ENCODE measurements at places on chromosomes 12 and 14.

- DNase-seq: peak; percentile 71
Observed at GRCh38 chr14:78164226-78164853, 5.8 kb upstream of the NRXN3 start.

DNA sequence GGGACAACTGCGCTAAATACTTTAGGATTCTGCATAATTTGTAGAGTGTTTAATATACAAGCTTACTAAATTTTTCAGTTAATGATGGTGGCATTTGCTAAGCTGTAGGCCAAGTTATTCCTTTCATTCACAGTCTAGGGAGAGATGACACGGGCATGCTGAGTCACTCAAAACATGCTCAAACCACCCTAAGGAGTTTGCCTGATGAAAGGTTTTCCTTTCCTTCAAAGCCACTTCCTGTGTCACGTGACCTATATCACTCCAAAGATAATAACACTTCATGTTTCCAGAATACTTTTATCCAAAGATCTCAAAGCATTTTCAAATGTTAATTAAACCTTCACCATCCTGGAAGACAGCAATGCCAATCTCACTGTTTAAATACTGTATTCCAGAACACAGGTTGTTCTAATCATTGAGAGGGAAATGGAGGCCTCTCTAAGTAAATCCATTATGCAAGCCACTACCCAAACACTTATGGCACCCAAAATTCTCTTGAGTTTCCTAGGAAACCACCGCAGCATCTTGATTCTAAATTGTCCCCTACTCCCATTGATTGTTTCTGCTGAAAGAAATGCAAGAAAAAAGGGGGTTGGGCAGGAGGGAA, 207.0 kb upstream of the CDKN3 start:
- DNase-seq: no peak

- no peak for DNase-seq
Observed at GRCh38 chr12:108021141-108021540, 107.9 kb upstream of the WSCD2 start.

DNA sequence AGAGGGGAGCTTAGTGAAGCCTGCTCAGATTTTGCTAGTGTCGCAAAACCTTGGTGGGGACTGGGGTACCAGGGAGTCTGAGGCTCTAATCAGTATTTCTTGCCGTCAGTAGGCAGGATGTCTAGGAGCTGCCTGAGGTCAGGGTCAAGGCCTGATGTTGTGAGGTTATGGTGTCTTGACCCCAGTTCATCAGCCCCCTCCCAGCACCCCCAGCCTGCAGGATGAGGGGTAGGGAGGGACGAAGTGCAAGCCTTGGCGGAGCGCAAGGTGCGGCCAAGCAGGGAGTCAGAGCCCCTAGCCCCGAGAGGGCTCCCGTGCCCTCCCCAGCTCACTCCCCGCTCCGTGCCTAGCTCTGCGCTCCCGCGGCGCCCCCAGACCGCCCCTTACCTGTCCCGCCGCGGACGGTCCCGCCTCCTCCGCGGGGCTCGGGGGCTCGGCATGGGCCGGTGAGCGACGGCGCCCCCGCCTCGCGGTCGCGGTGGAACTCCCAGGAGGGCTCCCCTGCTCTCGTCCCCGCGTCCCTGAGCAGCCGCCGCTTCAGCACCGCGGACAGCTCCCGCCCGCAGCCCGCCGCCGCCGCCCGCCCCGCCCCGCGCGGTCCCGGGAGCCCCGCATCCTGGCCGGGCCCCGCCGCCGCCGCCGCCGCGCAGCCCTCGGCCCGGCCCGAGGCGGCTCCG, 347 bp downstream of the SYNDIG1L start:
- no peak for DNase-seq

DNA sequence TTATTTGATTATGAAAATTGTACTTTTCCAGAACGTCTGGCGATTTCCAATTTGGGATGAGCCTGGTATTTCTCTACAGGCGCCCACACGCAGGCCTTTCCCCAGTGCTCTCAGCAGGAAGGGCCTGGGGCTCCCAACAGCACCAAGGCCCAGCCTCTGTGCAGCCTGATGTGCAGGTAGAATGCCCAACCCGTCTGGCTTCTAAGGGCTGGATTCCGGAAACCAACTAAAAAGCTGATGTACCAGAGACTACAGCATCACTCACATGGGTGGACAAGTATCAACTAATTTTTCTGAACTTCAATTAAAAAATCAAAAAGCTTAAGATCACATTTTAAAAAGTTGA, 25.8 kb downstream of the CDC42BPB start:
- no peak for DNase-seq

DNA sequence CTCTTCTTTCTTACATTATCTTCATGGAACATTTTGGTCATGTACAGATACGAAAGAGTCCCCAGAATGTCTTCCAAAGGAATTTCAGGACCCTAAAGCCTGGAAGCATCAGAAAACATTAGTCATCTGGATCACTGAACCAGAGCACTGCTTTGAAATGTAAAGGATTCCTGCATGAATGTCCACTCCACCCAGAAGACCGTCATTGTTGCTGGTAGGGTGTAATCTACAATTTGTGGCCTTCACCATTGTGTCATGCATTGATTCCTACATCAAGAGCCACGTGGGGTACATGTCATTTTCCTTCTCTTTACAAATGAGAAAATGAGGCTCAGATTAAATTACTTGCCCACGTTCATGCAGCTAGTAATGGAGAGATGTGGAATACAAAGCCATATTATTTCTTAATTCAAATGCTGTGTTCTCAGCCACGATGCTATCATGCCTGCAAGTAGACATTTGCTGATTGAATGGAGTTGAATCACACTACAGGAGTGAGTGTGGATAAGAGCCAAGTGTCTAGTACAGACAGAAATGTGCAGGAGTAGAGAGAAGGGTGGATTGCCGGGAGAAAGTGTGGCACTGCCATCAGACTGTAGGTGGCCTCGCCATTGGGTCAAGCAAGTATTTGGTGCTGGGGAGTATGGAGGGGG, 231.2 kb downstream of the C12orf75 start:
- DNase-seq: no peak

GRCh38 chr12:115320967-115321366, 637.0 kb upstream of the TBX3 start:
- DNase-seq: no peak

- DNase-seq: no peak
Observed at GRCh38 chr14:38078393-38078792, 129.3 kb upstream of the SSTR1 start.

DNA sequence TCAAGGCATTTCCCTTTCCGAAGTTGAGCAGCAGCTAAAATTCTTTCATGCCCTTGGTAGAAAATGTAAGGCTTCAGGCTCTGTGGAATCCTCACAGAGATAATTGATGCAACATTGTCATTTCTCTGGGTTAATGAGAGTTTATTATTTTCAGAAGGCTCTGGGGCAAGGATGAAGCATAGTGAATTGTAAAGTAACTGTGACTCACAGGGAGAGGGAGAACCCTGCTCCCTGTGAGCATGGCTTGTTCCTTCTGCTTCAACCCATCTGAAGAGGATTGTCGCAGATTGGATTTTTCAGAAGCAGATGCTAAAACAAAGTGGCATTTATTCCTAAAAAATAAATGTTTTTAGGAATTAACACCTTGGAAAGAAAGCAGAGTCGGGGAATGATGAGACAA, 41.2 kb downstream of the APOBEC1 start:
- no peak for DNase-seq

DNA sequence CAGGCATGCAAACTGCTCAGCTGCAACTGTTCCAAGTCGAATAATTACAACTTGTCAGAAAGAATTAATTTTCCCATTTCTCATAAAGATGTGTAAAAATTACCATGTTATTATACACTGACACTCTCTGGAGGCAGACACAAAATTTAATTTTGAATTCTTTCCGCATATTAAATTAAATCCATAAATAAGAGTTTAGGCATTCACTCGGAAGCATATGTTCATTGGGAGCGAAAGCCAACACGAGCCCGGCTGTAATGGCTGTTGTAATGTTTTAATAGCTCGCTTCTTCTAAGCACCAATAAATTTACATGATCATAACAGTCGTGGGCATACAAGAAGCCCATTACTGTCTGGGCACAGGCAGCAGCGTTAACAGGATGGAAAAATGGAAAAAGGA, 189.6 kb upstream of the SOX5 start:
- peak; percentile 58 for DNase-seq

DNA sequence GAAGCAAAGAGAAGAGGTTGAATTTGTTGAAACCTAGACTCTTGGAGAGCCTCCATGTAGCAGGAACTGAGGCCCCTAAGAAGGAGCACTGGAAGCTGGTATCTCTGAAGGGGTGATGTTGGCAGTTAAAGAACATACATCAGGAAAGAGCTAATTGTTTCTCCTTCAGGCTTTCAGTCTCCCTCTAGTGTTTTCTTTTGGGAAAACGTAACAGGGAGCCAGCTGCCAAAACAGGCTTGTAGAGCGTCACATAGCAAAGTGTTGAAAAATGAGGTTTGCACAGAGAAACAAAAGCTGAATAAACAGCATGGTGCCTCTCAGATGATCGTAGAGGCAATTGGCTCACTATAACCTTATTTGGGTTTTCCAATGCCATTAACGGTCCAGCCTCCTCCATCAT, 46.9 kb upstream of the CAND1 start:
- peak; percentile 2 for DNase-seq

DNA sequence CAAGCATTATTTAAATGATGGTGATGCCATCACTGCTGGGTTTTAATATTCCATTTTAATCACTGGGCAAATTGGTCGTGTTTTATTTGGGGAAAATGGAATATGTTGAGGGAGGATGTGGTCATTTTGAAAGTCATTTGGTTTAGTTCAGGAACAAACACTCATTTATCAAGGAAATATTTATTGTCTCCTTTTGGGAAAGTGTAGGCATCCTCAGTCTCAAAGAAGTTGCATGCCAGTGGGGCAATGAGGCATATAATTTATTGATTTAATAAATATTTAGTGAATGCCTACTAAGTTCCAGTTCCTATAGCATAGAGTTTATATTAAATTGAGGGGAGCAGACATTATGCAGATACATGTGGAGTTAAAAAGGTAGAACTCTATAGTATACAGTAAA, 134.3 kb downstream of the NPAS3 start:
- no peak for DNase-seq

GRCh38 chr12:7229741-7230140, 40.3 kb downstream of the PEX5 start:
- no peak for DNase-seq

DNA sequence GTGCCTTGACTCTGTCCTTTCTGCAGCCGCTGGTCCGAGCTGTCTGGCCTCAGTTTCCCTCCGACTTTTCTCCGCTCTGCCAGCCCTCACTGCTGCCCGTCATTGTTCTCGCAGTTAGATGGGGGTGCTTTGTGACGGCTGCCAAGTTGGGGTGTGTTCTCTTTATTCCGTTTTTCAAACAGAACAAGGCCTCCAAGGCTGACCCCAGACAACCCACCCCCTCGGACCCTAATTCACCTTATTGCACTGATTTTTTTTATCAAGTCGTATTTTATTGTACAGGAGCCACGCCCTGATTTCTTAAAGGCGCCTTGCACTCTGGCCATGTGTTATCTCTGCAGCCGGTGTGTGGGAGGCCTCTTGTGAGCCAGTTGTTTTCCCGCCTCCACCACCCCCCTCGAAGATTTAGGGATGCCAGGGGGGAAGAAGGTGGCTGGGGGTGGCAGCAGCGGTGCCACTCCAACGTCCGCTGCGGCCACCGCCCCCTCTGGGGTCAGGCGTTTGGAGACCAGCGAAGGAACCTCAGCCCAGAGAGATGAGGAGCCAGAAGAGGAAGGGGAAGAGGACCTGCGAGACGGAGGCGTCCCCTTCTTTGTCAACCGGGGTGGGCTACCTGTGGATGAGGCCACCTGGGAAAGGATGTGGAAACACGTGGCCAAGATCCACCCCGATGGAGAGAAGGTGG, 1.3 kb downstream of the VASH1 start:
- DNase-seq: no peak

DNA sequence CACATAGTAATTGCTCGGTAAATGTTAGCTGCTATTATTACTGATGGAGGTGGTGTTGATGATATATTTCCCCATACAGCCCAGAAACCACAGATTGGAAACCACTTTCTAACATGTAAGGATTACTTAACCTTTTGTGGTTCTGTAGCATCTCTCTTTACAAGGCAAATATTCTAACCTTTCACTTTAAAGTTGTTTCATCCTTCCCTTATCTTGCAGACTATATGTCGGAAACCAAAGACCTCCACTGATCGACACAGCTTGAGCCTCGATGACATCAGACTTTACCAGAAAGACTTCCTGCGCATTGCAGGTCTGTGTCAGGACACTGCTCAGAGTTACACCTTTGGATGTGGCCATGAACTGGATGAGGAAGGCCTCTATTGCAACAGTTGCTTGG, 75.8 kb downstream of the FRMD6 start:
- DNase-seq: no peak

- DNase-seq: peak; percentile 2
Observed at GRCh38 chr12:108232565-108232964, 103.5 kb downstream of the WSCD2 start.

- no peak for DNase-seq
Observed at GRCh38 chr12:39048395-39048794, 143.0 kb upstream of the CPNE8 start.

GRCh38 chr12:113788020-113788856, 177.9 kb downstream of the RBM19 start:
- no peak for DNase-seq

GRCh38 chr12:6608592-6609281, 1.6 kb upstream of the CHD4 start:
- DNase-seq: peak; percentile 14

DNA sequence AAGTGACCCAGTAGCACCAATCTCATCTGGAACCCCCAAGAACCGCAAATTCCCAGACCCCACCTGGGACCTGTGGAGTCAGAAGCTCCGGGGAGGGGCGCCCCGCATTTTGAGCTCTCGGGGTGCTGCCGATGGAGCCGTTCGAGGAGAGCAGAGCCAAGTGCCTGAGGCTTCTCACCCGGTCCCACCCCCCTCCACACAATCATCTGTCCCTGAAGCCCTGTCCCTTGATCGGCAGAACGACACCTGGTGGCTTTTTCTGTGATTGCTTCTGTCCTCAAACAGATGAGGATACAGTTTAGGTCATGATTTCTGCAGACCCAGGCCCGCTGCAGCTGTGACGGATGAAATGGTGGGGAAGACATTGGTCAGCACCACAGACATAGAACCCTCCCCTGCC, 74.7 kb downstream of the NOC4L start:
- peak; percentile 29 for DNase-seq

- DNase-seq: no peak
Observed at GRCh38 chr12:25864306-25865276, 93.9 kb upstream of the RASSF8 start.

- peak; percentile 16 for DNase-seq
Observed at GRCh38 chr14:101235335-101236103, 325.8 kb upstream of the DIO3 start.

GRCh38 chr14:100192250-100192671, 32.8 kb upstream of the DEGS2 start:
- no peak for DNase-seq

- DNase-seq: no peak
Observed at GRCh38 chr14:94952097-94952496, 182.2 kb upstream of the GSC start.

DNA sequence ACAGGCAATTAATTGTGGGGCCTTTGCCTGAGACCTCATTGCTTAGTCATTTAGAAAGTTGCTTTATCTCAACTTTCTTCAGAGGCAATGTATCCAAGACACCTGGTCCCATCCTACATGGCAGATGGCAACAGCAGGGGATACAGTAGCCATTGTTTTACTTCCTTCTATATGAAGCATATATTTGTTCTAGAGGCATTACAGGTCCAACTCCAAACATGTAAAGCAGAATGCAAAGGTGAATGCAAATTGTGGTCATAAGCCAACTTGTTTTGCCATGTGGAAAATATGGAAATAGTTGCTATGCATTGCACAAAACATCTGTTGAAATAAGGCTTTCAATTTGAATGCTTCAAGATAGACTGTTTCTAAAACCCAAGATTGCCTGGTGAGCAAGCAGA, 109.8 kb upstream of the BCAT1 start:
- DNase-seq: peak; percentile 63

- DNase-seq: no peak
Observed at GRCh38 chr12:34392741-34393085, 370.4 kb downstream of the ALG10 start.
